Activated CD4-positive, alpha-beta T cell treated with anti-CD3 and anti-CD28 coated beads for 36 hours (primary cell): ENCODE measurements at places on chromosomes 6 and 20.
A peak's percentile ranks its signal among the peaks of the same experiment; 100 is the strongest.

- H3K27me3 ChIP-seq = no peaks in the 10 kb centered on the region
- no peak overlapping the region for H3K27ac ChIP-seq
- H3K4me3 ChIP-seq = no peak overlapping the region
- peaks cover 4% of the 10 kb centered on the region for H3K36me3 ChIP-seq
- DNase-seq = no peak
These were observed 14.1 kb downstream of the HUS1B start for GRCh38 chr6:642805-643204.

DNA sequence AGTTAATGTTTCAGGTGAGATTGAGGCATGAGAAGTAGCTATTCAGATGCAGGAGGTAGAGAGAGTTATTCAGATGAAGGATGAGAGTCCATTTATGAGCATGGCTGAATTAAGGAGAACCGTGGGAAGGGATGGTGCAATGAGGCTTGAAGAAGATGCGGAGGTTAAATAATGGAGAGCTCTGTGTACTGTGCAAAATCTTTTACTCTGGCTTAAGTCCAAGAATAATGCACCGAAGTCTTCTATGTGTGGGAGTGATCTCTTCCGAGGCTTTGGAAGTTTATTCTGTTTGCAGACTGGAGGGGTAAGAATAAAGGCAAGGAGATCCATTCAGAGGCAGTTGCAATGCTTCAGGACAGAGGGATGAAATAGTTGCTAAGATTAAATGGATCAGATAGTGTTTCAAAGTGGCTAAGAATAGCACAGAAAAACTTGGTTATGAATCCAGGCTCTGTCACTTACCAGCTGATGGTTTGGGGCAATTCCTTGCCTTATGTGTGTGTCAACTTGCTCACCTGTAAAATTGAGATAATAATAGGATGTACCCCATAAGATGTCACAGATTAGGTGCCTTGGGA lies 467.1 kb downstream of the HDGFL1 start:
- no peak for DNase-seq
- no peaks in the 10 kb centered on the region for H3K4me1 ChIP-seq
- H3K27me3 ChIP-seq = no peaks in the 10 kb centered on the region
- no peak overlapping the region for H3K4me3 ChIP-seq
- no peak overlapping the region for H3K27ac ChIP-seq

GRCh38 chr20:1696521-1697209 lies 39.1 kb upstream of the SIRPG start:
- no peaks in the 10 kb centered on the region for H3K27me3 ChIP-seq
- DNase-seq = no peak
- H3K4me3 ChIP-seq = no peak overlapping the region
- peaks cover 18% of the 10 kb centered on the region for H3K4me1 ChIP-seq

- H3K4me1 ChIP-seq = peaks cover 91% of the 10 kb centered on the region
- H3K36me3 ChIP-seq = peaks cover 8% of the 10 kb centered on the region
- H3K27ac ChIP-seq = peak overlapping the region; percentile 97
These were observed 98.1 kb downstream of the HIVEP2 start for GRCh38 chr6:142846883-142847287.

DNA sequence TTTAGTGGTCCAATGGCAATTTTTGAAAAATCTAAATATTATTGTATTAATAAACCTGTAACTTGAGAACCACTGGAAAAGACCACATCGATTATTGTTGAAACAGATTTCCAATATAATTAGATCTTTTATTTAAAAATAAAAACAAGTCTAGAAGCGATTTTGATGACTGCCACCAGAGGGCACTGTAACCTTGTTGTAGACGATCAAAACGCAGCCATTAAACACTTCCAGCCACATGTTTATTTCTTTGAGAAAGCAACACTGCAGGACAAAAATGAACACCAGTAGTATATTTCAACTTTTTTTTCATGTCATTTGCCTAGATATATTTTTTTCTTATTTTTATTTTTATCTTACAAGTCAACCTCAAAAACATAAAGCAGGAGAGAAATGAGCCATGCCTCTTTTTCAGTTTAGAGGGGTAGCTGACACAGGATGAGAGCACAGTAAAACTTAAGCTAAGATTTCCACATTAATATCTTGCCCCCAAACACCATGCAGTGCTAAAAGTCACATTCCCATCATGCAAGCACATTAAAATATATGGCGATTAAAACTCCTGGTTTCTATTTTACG lies 115.4 kb downstream of the OPRM1 start:
- no peak overlapping the region for H3K4me3 ChIP-seq
- peaks cover 4% of the 10 kb centered on the region for H3K36me3 ChIP-seq
- peak; percentile 80 for DNase-seq

- peaks cover 3% of the 10 kb centered on the region for H3K4me1 ChIP-seq
- no peak for DNase-seq
- H3K27ac ChIP-seq = no peak overlapping the region
- peaks cover 46% of the 10 kb centered on the region for H3K36me3 ChIP-seq
- H3K4me3 ChIP-seq = no peak overlapping the region
These were observed 16.6 kb downstream of the MCM9 start for GRCh38 chr6:118918329-118918725.
